Heart right ventricle (tissue), 16 donors: ENCODE measurements at places on chromosomes 6 and 20. TPM values are rescaled to one million over a fixed set of nuclear protein-coding genes. Genes with fewer than 3 reads are reported as not detected.

GRCh38 chr6:104472021-104472901 is 387.5 kb downstream of the HACE1 start:
- DNase-seq, result no peak

DNA sequence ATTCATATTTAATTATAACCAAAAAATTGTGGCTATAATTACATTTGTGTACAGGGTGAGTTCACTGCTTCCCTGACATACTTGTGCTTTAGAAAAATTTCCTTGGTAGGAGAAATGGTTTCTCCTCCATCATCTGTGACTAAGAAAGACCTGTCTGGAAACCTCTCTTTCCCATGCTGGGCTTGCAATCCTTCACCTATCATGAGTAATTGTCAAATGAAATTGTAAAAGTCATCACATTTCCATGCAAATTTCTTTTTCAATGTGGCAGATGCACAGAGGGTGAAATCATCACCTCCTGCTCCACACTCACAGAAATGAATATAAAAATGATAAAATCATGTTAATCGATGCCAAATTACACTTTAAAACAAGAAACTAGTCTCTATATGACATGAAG is 1.5 kb upstream of the SIRPB1 start:
- no peak for DNase-seq

DNA sequence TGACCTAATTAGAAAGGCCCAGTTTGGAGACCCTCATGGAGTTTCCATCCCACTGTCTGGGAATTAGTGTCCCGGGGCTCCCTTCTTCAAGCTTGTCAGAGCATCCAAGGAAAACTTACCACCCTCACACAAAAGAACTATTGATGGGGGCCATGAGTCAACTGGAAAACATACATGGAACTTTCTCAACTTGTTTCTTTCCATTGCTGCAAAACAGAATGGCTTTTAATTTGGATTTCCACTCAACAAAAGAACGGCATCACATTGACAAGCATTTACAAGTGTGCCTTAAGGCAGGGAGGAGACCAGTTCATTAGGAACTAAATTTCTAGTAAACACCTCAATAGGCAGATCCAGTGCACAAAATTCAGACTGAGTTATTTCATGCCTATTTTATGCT is 289.1 kb upstream of the PREP start:
- DNase-seq, result no peak

- DNase-seq, result no peak
Observed at GRCh38 chr20:555976-556385, 12.4 kb upstream of the CSNK2A1 start.

DNA sequence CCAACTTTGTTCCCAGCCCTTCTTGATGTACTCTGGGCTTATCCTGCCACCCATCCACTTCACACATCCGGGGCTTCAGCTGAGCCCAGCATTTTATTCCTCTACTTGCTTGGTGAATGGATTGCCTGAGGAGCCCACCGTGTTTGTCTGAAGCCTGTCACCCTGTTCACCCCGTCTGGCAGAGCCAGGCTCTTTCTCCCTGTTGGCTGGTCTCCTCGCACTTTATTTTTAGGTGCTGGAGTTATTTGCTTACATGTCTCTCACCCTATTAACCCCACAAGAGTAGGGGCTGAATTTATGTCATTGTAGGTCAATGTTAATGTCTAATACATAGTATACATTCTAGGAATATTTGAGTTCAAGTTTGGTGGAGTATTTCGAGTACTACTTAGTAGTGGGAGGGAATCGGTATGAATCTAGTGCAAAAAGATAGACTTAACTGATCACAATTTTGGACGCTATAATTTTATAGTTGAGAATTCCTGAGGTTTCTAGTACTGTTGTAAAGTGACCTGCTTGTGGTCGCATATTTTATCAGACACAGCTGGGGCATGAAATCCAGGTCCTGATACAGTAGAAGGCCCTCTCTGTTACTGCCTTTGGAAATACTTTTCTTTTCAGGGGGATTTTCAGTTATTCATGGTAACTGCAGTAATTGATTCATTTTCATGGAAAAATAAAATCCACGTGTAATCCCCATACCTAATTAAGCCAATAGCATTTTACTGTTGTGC is 10.8 kb downstream of the JARID2 start:
- DNase-seq, result no peak

CLDN20 gene
- not detected for polyA plus RNA-seq

DNA sequence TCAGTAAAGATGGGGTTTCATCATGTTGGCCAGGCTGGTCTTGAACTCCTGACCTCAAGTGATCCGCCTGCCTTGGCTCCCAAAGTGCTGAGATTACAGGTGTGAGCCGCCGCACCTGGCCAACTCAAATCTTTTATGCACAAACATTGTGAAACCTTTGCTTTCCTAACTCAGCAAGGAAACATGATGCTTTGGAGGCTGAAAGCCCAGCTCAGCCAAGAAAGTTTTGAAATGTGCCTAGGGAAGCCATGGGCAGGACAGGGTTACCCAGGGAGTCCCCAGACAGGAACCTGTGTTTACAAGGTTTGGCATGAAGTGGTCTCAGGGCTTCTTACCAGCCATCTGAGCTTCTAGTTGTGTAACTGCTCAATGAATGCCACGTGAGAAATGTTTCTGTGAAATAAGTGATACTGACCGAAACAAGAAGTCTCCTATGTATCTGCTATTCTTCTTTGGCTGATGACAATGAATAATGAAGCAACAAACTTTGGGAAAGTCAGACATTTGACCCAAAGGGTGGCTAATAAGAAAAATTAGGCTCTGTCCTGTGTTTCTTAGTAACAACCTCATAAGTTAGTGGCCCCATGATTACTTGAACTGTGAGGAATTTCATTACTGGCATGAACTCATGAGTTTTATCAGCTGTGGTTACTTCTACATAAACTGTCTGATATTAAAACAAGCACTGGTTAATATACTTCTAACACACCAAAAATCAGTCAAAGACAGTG is 163.5 kb downstream of the KIF6 start:
- no peak for DNase-seq

HLA-DPA1 gene
- polyA plus RNA-seq, result 18.2 TPM

GRCh38 chr20:46979603-46980241 is 85.1 kb downstream of the EYA2 start:
- no peak for DNase-seq

GRCh38 chr6:11208854-11209253 is 23.6 kb downstream of the NEDD9 start:
- no peak for DNase-seq

- no peak for DNase-seq
Observed at GRCh38 chr20:16327606-16328005, 245.6 kb downstream of the KIF16B start.

- peak; percentile 66 for DNase-seq
Observed at GRCh38 chr6:121838842-121839241, 403.4 kb downstream of the GJA1 start.

GRCh38 chr6:33898771-33899170 is 95.0 kb upstream of the MLN start:
- DNase-seq, result no peak

- no peak for DNase-seq
Observed at GRCh38 chr6:834866-835265, 141.9 kb upstream of the EXOC2 start.

GRCh38 chr6:144264270-144265060 is 20.7 kb upstream of the UTRN start:
- no peak for DNase-seq

GRCh38 chr20:31606804-31607639 is 1.9 kb downstream of the ID1 start:
- peak; percentile 34 for DNase-seq

- DNase-seq, result no peak
Observed at GRCh38 chr6:1535295-1535694, 74.4 kb upstream of the FOXC1 start.

- DNase-seq, result no peak
Observed at GRCh38 chr20:24357177-24357576, 112.3 kb upstream of the SYNDIG1 start.

RAD21L1 gene
- polyA plus RNA-seq, result not detected

- DNase-seq, result no peak
Observed at GRCh38 chr20:1388741-1389483, 3.9 kb downstream of the FKBP1A start.

SPTLC3 gene
- polyA plus RNA-seq, result 0.45 TPM

DNAJC5 gene
- polyA plus RNA-seq, result 23.8 TPM

DNA sequence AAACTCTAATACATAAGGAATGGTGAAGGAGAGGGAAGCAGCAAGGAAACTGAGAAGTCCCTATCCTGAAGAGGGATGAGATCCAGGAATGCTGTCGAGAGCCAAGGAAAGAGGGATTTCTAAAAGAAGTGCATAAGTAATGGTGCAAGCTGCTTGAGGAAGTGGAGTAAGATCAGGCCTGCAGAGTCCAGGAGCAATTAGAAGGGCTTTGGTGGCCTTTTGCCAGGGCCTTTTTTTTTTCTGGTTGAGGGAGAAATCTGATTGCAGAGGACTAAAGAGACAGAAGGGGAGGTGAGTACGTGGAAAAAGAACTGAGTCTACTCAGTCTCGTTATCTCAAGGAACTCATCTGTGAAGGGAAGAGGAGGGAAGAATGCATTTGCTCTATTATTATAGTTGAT is 396.2 kb downstream of the UTRN start:
- no peak for DNase-seq

- peak; percentile 19 for DNase-seq
Observed at GRCh38 chr6:3410385-3411360, 46.2 kb downstream of the SLC22A23 start.

DNA sequence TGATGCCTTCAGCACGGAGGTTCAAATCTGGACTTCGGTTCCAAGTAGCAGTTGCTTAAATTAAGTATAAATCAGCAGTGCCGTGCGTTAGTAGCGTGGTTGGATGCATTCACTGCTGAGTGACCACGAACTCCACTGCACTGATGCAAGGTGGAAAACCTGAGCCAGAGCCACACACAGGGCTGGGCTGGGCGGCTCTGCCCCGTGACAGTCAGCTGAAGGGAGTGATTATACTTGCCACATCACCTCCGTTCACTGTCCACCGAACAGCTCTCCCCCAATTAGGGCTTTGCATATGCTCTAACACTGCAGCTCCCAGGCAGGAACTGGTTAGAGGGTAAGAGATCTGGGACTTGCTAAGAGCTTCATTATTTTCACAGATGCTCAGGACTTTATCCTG is 22.2 kb downstream of the PPP1R3G start:
- peak; percentile 62 for DNase-seq

GRCh38 chr6:136468711-136469110 is 81.5 kb downstream of the MAP7 start:
- no peak for DNase-seq

DNA sequence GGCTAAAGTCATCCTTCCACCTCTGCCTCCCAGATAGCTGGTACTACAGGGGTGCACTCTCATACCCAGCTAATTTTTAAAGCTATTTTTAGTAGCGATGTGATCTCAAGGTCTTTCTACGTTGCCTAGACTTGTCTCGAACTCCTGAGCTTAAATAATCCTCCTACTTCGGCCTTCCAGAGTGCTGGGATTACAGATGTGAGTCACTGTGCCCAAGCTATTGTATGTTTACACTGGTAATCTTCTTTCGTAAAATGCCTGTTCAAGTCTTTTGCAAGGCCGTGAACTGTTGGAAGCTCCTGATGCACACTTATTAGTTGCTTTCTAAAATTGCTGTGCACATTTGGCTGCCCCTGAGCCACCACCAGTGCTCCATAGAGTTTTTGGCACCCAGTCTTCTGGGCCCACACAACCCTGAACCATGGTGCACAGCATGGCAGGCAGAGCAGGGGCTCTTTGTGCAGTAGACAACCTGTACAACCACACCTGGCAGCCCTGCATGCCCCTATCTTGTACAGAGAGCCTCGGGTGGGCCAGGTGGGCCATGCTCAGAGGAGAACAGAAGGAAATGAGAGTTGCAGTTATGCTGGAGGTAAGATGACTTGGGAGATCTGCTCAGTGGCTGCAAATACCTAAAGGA is 33.3 kb downstream of the PDRG1 start:
- no peak for DNase-seq

- no peak for DNase-seq
Observed at GRCh38 chr6:157804448-157805327, 18.4 kb upstream of the SNX9 start.

PTCHD4 gene
- 0.15 TPM for polyA plus RNA-seq

DNA sequence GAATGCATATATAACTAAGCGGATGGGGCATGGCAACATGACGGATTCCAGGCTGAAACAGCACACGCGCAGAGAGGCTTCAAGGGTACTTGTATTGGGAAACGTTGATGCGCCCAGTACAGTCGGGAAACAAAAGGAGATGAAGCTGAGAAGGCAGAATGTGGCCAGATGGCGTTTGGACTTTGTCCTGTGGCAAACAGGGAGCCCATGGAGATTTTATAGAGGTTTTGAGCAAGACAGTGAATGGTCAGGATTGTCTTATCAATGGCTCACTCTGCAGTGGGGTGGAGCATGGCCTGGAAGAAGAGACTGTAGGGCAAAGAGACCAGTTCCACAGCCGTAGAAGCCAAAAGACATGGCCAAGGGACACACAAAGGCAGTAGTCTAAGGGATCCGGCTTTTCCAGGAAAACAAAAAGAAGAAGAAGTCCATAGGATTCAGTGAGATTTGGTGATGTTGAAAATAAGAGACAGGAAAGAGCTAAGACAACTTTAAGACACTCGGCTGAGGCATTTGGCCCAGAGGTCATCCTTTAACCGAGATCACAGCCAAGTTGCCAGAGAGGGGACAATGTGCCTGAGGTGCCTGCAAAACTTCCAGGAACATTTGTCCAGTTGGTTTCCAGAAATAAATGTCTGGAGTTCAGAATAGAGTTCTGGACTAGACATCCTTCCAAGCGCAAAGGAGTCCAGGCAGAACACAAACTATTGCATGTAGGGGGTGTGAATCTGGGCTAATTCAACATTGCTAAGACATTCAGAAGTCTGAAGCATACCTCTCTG is 123.0 kb upstream of the RREB1 start:
- DNase-seq, result no peak

DNA sequence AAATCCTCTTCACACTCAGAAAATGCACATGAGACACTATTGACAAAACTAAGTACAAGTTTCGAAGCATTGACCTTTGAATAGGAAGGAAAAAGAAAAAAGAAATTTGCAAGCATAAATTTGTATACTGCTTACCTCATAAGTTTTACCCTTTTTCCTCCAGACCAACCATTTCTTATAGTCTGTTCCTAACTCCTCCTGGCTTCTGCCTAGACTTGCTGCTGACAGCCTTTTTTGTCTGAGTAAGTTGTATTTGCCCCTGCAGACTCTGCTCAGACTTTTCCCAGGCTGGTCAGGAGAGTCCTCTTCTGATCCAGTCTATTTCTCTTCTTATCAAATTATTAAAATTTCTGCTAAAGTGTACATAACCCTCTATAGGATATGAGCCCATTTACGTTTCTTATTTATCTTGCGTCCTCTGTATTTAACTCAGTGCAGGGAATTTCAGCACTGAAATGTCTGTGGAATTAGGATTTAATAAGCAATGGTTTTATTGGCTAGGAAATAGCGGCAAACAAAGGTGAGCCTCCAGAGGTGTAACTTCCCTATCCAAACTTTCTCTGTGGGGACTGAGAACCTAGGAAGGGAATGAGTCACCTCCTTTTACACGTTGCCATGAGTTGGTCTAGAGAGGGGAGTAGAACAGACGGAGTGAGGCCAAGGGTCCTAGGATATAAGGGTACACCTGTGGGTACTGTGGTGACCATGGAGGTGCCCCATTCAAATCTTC is 207.1 kb upstream of the MARCKS start:
- DNase-seq, result no peak

GRCh38 chr20:7637184-7637583 is 303.1 kb downstream of the HAO1 start:
- no peak for DNase-seq

SLC22A1 gene
- not detected for polyA plus RNA-seq
